ENCODE measurements at places on chromosomes 11 and 22.
A peak's percentile ranks its signal among the peaks of the same experiment; 100 is the strongest.

GRCh38 chr22:29106839-29107238 lies 34.0 kb downstream of the KREMEN1 start:
- DNase-seq = no peak

DNA sequence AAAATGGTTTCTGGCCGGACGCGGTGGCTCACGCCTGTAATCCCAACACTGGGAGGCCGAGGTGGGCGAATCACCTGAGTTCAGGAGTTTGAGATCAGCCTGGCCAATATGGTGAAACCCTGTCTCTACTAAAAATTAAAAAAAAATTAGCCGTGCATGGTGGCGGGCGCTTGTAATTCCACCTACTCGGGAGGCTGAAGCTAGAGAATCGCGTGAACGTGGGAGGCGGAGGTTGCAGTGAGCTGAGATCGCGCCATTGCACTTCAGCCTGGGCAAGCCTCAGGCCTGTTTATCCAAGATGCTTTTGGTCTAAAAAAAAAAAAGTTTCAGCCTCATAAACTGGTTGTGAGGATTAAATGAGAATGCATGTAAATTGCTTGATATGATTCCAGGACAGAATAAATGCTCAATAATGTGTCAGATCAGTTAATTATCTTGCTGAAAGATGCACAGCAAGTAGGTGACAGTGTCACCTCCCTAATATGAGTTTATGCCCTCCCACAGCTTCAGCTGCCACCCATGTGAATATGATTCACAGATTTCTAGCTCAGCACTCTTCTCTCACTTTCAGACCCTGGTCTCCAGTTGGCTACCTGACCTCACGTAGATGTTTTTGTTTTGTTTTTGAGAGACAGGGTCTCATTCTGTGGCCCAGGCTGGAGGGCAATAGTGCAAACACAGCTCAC lies 1.1 kb upstream of the ALG8 start:
- peak; percentile 13 for DNase-seq

DNA sequence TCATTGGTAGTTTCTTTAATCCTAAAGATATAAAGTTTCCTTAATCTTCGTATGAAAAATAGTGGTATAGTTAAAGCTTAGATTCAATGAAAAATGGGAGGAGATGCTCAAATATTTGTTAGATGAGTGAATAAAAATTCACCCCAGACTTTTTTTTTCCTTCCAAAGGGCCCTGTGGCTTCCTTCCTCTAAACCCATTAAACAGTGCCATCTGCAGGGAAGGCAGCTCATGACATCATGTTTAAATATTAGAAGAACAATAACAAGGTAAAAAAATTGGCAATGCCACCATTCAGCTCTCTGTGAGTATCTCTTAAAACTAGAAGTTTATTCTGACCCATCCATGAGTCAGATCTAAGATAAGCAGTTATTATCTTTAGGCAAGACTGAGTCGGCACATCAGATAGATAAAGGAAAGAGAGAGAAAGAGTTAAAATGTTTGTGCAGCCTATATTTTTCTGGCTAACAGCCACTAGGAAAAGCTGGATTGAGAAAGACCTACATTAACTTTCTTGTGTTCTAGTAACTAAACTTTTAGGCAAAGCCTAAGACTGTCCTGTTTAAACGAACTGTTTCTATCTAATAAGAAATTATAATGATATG lies 19.1 kb upstream of the OOSP1 start:
- peak; percentile 63 for DNase-seq

- DNase-seq = no peak
Observed at GRCh38 chr11:10386361-10386760, 68.7 kb upstream of the AMPD3 start.

GRCh38 chr11:59206635-59207034 lies 6.1 kb downstream of the MPEG1 start:
- DNase-seq = peak; percentile 63

DNA sequence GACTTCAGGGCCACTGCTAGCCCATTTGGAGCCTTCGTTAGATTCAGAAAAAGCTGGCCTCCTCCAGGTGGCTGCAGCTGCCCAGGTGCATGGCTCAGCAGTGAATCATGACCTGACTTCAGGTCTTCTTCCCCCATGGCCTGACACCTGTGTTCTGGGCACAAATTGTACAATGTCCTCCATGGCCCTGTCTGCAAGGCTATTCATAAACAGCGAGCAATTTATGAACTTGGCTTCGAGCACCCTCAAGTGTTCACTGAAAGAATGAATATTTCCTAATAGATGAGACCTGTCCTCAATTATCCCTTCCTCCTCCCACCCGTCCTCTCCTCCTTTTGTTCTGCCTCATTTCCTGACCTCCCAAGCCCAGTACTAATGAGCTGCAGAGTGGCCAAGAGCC lies 12.2 kb upstream of the VPS37C start:
- DNase-seq = no peak

Data from inflammatory macrophage treated with lipopolysaccharide for 4 hours (primary cell).